ENCODE measurements at places on chromosomes 5 and 9.

GRCh38 chr9:93960221-93960970 lies 5.2 kb upstream of the BARX1 start:
- DNase-seq: peak; percentile 65

- DNase-seq: no peak
Observed at GRCh38 chr5:178383301-178383918, 150.8 kb upstream of the PHYKPL start.

- peak; percentile 66 for DNase-seq
Observed at GRCh38 chr9:34624475-34625185, 4.2 kb downstream of the ARID3C start.

DNA sequence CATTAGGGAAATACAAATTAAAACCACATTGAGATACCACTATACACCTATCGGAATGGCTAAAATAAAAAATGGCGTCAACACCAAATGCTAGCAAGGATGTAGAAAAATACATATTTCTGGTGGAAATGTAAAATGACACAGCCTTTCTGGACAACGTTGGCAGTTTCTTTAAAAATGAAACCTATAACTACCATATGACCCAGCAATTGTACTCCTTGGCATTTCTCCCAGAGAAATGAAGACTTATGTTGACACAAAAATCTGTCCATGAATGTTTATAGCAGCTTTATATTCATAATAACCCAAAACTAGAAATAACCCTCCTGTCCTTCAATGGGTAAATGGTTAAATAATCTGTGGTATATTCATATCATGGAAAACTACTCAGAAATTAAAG lies 188.7 kb upstream of the RAD23B start:
- no peak for DNase-seq

- no peak for DNase-seq
Observed at GRCh38 chr9:7676609-7677156, 122.9 kb downstream of the DMAC1 start.

GRCh38 chr5:169173372-169173771 lies 127.6 kb downstream of the SLIT3 start:
- DNase-seq: no peak

DNA sequence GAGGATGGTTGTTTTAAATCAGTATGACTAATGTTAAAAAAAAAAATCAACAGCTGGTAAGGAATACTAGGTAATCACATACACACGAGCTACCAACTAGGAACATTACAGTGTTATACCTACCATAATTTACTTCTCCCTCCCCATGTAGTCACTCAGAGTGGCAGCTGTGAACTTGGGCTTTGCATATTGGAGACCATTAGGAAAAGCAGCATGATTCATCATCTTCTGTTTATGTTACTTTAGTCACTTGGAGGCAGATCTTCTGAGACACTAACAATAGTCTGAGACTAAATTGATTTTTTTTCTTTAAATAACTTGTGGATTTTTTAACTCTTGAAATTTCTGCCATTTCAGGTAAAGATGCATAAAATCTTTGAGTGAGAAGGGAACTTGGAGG lies 141.5 kb upstream of the NR4A3 start:
- DNase-seq: no peak

DNA sequence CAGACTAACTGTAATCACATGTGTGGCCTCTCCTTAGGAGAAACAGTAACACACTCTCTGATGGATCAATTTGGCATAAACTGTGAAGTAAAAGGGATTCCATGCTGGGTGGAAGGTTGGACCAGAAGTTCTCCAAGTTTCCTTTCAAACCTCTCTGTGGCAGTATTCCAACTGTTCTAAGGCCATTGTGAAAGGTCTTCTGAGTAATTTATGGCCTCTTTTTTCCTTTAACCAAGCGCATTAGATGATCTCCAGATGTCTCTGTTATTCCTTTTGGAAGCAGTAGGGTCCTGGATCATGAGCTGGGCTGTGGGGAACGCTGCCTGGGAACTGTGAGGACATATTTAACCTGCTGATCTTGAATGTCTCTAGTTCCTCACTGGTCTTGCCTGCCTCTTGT lies 80.6 kb upstream of the IL6ST start:
- no peak for DNase-seq

DNA sequence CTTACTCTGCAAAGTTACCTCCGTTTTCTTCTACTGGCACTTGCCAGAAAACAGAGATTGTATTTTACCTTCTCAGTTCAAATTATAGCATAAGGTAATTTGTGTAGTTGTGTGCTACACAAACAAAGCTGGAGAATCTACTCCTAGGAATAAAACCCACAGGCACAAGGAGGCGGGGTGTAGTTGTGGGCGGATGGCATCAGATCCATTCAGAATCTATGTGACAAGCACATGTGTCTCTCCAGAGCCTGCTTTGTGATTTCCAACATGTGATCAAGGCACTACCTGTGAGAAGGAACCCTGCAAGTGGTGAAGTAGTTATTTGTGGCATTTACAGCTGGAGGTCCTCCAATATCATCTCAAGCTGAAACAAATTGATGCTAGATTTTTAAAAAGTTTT lies 39.0 kb downstream of the GAS1 start:
- DNase-seq: no peak

DNA sequence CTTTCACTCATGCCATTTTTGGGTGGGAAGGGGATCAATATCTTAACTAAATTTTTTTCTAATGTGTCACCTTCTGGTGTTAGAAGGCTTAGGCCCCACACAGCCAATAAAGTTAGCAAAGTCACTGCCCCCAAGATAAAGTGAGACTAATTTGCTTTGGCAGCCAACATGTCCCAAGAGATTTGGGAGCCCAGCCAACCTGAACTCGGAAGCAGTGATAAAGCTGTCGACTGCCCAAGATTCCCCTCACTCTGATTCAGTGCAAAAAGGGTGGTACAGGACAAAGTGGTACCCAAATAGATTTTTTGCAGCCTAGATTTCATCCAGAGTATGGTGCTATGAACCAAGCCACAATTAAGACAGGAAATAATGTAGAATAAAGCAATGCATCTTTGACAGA lies 572.5 kb upstream of the ARRDC3 start:
- no peak for DNase-seq

DNA sequence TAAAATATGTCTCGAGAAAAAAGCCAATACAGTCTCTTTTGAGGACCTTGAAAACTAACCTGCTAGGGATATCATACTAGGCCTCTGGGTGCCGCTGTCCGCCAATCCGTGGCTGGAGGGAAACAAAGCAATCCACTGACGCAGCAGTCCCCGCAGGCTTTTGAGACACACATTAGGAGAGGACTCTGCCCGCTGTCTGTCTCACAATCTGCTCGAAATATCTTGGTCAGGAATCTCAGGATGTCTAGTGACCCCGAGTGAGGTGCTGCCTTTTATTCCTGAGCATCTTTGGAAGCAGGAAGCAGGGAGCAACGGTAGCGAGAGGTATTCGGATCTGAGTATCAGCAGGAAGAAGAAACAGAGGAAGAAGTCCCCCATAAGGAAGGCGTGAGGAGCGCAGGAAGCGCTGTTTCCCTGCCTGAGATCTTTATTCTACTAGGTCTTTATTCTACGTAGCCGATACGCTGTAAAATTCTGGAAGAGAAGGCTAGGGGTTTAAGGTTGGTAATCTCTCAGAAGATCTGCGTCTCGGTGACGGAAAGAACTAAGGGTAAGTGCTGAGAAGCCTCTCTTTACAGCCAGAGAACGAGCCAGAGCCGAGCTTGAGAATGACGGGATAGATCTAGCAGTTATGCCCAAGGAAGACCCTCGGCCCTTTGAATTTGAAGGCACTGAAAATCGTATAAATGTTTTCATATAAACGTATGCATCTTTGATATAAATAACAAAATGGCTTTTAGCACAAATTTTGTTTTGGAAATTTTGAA lies 4.0 kb upstream of the PCDHGA1 start:
- DNase-seq: peak; percentile 70

- peak; percentile 75 for DNase-seq
Observed at GRCh38 chr5:93599399-93600120, 16.5 kb downstream of the NR2F1 start.

Measured in ecto neural progenitor cell (in vitro differentiated cells).